Smooth muscle cell of trachea (primary cell): ENCODE measurements at places on chromosomes 1 and 21. TPM values are rescaled to one million over a fixed set of nuclear protein-coding genes. Genes with fewer than 3 reads are reported as not detected.

The FAM72A gene
- 1.7 and 6.5 TPM in 2 replicates for total RNA-seq

The FLAD1 gene
- total RNA-seq: 15.9 and 24.8 TPM in 2 replicates

The GUCA2B gene
- not detected in 2 replicates for total RNA-seq

The FAM76A gene
- 15.1 and 18.0 TPM in 2 replicates for total RNA-seq

The SPATA46 gene
- total RNA-seq: not detected in 2 replicates

The NR1I3 gene
- not detected in 2 replicates for total RNA-seq

The NFIA gene
- 7.6 and 10.8 TPM in 2 replicates for total RNA-seq

The CD53 gene
- total RNA-seq: not detected in 2 replicates

The HSD3B1 gene
- total RNA-seq: not detected in 2 replicates

The GJA4 gene
- 0.15 TPM in 1 of 2 replicates, not detected in the other for total RNA-seq

The RAB7B gene
- total RNA-seq: 12.4 and 16.7 TPM in 2 replicates

The CALML6 gene
- 0.15 and 0.50 TPM in 2 replicates for total RNA-seq

The WDR64 gene
- not detected in 2 replicates for total RNA-seq

The SPRR2G gene
- not detected in 2 replicates for total RNA-seq

The CD5L gene
- not detected in 2 replicates for total RNA-seq

The NBPF4 gene
- not detected in 2 replicates for total RNA-seq

The TBCE gene
- 18.2 and 23.2 TPM in 2 replicates for total RNA-seq

The BLACAT1 gene
- total RNA-seq: under 0.01 TPM in 1 of 2 replicates, not detected in the other

The GCSAML gene
- total RNA-seq: not detected in 2 replicates

The C8A gene
- under 0.01 TPM in 1 of 2 replicates, not detected in the other for total RNA-seq

The CD34 gene
- 0.17 and 0.29 TPM in 2 replicates for total RNA-seq

The S100A4 gene
- 514 and 844 TPM in 2 replicates for total RNA-seq

The FABP3 gene
- total RNA-seq: 39.5 and 109 TPM in 2 replicates

The BATF3 gene
- total RNA-seq: 1.2 and 3.1 TPM in 2 replicates

The ZNF692 gene
- total RNA-seq: 15.3 and 18.4 TPM in 2 replicates

The TRAPPC10 gene
- total RNA-seq: 18.3 and 20.3 TPM in 2 replicates

The HAPLN2 gene
- total RNA-seq: not detected in 2 replicates

The PRR9 gene
- total RNA-seq: not detected in 2 replicates

The OR10J1 gene
- total RNA-seq: not detected in 2 replicates

The CELA2A gene
- total RNA-seq: not detected in 2 replicates

The TDRKH gene
- 1.5 and 3.8 TPM in 2 replicates for total RNA-seq

The ELAPOR1 gene
- total RNA-seq: 0.15 and 0.33 TPM in 2 replicates

The SLX9 gene
- 12.6 and 13.4 TPM in 2 replicates for total RNA-seq

The MANEAL gene
- 0.15 and 1.8 TPM in 2 replicates for total RNA-seq

The CD247 gene
- total RNA-seq: not detected in 2 replicates

The RAB25 gene
- not detected in 2 replicates for total RNA-seq

The TFF3 gene
- total RNA-seq: 0.17 and 0.29 TPM in 2 replicates

The AMY2A gene
- total RNA-seq: not detected in 2 replicates

The ZNF648 gene
- total RNA-seq: not detected in 2 replicates

The ERICH3 gene
- total RNA-seq: 0.15 TPM in 1 of 2 replicates, not detected in the other

The ACTN2 gene
- under 0.01 TPM in 2 replicates for total RNA-seq

The ALX3 gene
- not detected in 2 replicates for total RNA-seq
